Memory B cell (primary cell): ENCODE measurements at places on chromosomes 5 and 9.

DNA sequence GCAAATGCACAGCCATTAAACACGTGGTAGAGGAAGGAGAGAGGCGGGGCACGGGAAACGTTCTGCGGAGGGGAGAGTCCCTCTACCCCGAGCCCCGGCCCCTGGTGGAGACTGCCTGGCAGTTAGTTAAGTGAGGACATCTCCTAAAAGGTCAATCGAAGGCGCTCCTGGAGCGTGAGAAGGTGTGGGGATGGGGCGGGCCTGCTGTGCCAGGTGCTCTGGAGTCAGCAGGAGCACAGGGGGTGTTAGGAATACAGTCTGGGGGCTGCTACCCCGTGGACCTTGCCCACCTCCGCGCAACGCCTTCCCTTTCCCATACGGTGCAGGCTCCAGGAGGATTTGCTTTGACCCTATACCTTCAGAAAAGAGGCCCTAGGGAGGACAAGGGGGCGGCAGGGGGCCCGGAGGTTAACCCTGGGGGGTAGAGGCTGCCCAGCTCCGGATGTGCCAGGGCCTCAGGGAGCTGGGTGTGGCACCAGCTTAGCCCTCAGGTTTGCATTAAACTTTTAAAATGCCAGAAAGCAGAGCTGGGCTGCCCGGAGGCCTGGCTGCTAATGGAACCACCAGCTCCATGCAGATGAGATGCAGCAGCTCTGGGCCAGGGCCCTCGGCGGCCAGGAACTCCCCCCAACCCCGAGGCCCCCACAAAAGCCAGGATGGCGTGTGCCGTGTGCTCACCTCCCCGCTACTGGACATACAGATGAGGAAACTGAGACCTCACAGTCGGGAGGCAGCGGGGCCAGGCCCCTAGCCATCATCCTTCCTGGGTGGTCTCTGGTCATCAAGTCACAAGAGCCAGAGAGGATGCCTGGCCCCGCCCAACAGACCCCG is 39.2 kb downstream of the NACC2 start:
- no peaks in the 10 kb centered on the region for H3K36me3 ChIP-seq
- peaks cover 16% of the 10 kb centered on the region for H3K4me1 ChIP-seq

GRCh38 chr9:27719711-27720110 is 146.4 kb upstream of the C9orf72 start:
- H3K36me3 ChIP-seq, result no peaks in the 10 kb centered on the region
- DNase-seq, result no peak
- H3K4me3 ChIP-seq, result no peak overlapping the region
- H3K27me3 ChIP-seq, result peaks cover 18% of the 10 kb centered on the region
- no peaks in the 10 kb centered on the region for H3K4me1 ChIP-seq

- no peaks in the 10 kb centered on the region for H3K4me1 ChIP-seq
- peaks cover 2% of the 10 kb centered on the region for H3K36me3 ChIP-seq
- no peak for DNase-seq
- H3K27ac ChIP-seq, result no peak overlapping the region
Measured at GRCh38 chr5:135149956-135150723, 116.1 kb upstream of the PITX1 start.

DNA sequence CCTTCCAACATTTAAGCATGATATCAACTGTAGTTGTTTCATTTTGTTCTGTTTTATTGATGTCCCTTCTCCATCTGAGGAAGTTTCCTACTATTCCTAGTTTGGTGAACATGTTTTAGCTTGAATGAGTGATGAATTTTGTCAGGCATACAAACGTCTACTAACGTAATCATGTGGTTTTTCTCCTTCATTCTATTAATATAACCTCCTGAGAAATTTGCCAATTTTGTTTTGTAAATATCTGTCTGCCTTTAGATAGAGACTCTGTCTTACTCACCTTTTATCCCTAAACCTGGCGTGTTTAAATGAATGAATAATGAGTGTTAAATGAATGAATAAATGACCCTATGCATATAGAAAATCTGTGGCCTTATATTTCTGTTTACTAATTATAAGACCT is 26.5 kb upstream of the NREP start:
- H3K4me1 ChIP-seq, result no peaks in the 10 kb centered on the region
- no peak overlapping the region for H3K4me3 ChIP-seq
- H3K36me3 ChIP-seq, result no peaks in the 10 kb centered on the region
- DNase-seq, result no peak

- peaks cover 42% of the 10 kb centered on the region for H3K4me1 ChIP-seq
- peak overlapping the region; percentile 87 for H3K27ac ChIP-seq
- DNase-seq, result no peak
- H3K4me3 ChIP-seq, result peak overlapping the region; percentile 92
- H3K36me3 ChIP-seq, result peaks cover 6% of the 10 kb centered on the region
Measured at GRCh38 chr5:96875791-96876291, 459 bp upstream of the ERAP2 start.

- no peaks in the 10 kb centered on the region for H3K36me3 ChIP-seq
- peaks cover 2% of the 10 kb centered on the region for H3K27me3 ChIP-seq
- DNase-seq, result no peak
- H3K4me3 ChIP-seq, result no peak overlapping the region
Measured at GRCh38 chr9:16708656-16709435, 161.6 kb downstream of the BNC2 start.

DNA sequence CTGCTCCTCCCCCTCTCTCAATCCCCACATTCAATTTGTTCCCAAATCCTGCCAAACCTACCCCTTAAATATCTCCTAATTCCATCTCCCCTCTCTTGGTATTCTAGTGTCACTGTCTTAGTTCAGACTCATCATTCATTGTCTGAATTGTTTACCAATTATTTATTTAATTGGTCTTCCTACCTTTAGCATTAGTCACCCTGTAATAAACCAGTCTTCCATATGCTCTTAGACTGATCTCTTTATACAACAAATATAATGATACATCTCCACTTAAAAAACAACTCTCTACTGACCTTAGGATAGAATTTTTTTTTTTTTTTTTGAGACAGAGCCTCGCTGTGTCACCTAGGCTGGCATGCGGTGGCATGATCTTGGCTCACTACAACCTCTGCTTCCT is 51.4 kb downstream of the RFK start:
- H3K4me3 ChIP-seq, result no peak overlapping the region
- no peaks in the 10 kb centered on the region for H3K4me1 ChIP-seq
- H3K27ac ChIP-seq, result no peak overlapping the region
- peaks cover 2% of the 10 kb centered on the region for H3K36me3 ChIP-seq
- DNase-seq, result no peak

GRCh38 chr9:94259077-94259862 is at the start of gene ZNF169:
TSS of gene ZNF169 (plus strand) at chr9:94259298. CDS start at chr9:94278813, 19,515 bp downstream.
- H3K4me1 ChIP-seq, result peaks cover 16% of the 10 kb centered on the region
- peaks cover 8% of the 10 kb centered on the region for H3K36me3 ChIP-seq
- peak; percentile 76 for DNase-seq
- peaks cover 6% of the 10 kb centered on the region for H3K27me3 ChIP-seq
- H3K4me3 ChIP-seq, result peak within 1 kb of the TSS; percentile 97

GRCh38 chr5:170053896-170054295 is 51.8 kb upstream of the FOXI1 start:
- peaks cover 77% of the 10 kb centered on the region for H3K36me3 ChIP-seq
- H3K4me1 ChIP-seq, result no peaks in the 10 kb centered on the region
- no peaks in the 10 kb centered on the region for H3K27me3 ChIP-seq
- no peak overlapping the region for H3K27ac ChIP-seq

- DNase-seq, result no peak
- H3K4me1 ChIP-seq, result peaks cover 17% of the 10 kb centered on the region
- peak overlapping the region; percentile 29 for H3K27ac ChIP-seq
Measured at GRCh38 chr9:94855903-94856302, 129.4 kb downstream of the AOPEP start.

DNA sequence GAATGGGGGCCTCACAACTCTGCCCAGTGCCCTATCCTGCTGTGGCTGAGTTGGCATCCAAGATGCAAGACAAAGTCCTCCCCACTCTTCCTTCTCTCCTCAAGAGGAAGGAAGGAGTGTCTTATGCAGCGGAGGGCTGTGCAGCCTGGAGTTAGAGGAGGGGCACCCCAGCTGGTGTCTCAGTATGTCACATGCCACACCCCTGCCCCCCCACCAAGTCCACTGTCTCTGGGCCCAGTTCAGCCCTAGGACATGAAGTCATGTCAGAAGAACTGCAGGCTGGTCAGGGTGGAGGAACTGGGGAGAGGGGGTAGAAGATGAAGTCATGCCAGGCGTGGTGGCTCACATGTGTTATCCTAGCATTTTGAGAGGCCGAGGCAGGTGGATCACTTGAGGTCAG is 28.0 kb upstream of the SLC28A3 start:
- H3K36me3 ChIP-seq, result no peaks in the 10 kb centered on the region
- no peak for DNase-seq
- peaks cover 6% of the 10 kb centered on the region for H3K27me3 ChIP-seq

DNA sequence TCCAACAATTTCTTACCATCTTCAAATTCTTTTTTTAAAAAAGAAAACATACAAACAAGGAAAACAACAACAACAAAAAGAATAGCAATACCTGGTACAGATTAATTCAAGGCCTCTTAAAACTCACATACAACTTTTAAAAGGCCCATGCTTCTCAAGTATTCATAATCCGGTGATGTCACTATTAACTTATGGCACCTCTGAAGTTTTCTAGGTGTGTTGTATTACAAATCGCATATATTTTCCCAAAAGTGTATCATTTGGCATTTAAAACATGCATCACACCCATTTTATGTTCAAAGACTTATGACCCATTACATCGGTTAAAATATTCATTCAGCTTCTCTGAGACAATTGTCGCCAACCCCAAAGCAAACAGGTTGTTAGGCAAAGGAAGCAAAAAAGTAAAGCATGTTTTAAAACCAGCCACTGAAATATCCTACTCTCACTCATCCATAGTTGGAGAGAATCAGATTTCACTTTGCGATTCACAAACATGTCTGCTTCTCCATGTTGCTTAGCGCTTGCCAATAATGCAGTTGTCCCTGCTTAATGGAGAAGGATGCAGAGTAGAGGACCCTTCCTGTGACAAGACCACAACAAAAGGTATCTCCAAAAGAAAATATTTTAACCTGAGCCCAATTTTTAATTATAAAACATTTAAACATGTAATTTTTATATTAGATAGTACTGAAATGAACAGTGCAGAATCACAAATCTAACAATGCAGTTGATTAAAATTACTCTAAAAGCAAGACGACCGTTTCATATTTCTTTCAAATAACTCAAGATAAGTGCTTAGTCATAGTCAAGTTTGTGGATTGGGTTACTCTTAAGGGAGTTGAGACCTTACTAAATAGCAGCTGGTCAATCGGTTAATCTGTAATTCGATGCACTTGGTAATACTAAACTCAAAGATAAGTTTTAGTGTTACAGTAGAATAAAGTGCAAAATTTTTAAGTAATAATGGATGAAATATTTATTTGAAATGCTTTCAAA is 1.6 kb downstream of the SKP1 start:
- H3K27me3 ChIP-seq, result no peaks in the 10 kb centered on the region
- peaks cover 16% of the 10 kb centered on the region for H3K36me3 ChIP-seq
- peaks cover 25% of the 10 kb centered on the region for H3K4me1 ChIP-seq
- DNase-seq, result no peak
- H3K27ac ChIP-seq, result peak overlapping the region; percentile 99

GRCh38 chr5:28576022-28576421 is 1537.6 kb upstream of the CDH9 start:
- no peak for DNase-seq
- H3K27me3 ChIP-seq, result no peaks in the 10 kb centered on the region
- H3K4me3 ChIP-seq, result no peak overlapping the region
- H3K36me3 ChIP-seq, result no peaks in the 10 kb centered on the region

DNA sequence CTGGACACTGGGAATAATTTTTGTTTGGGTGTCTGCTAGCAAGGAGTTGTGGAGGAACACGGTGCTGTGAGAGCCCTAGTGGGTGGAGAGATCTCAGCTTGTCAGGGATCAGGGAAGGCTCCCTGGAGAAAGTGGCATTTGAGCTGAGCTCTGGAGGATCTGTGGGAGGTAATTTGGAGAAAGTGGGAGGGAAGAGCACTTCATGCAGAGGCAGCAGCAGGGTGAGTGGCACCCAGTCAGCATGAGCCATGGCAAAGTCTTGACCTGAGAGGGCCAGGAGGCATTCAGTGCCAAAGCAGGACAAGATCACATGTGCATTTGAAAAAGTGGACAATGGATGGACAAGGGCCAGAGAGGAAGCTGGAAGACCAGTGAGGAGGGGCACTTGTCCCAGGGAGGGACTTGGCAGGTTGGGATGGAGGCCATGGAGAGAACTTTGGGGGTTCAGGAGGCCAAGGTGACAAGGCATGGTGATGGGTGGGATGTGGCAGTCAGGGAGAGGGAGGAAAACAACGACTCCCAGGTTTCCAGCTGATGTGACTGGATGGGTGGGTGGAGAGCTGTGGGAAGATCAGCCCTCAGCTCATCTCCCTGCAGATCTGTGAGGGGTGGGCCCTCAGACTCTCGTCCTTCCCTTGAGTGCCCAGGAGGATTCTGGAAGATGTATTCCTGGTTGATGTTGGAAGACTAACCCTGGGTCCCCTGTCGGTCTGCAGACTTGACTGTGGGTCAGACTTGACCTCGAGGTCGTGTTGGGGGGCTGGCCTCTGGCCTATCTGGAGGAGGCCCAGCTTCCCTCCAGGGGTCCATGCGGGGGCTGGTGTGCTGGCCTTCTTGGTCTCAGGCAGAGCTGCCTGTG is 68.9 kb upstream of the PITX1 start:
- H3K4me3 ChIP-seq, result no peak overlapping the region
- DNase-seq, result no peak
- no peak overlapping the region for H3K27ac ChIP-seq
- no peaks in the 10 kb centered on the region for H3K4me1 ChIP-seq
- H3K36me3 ChIP-seq, result no peaks in the 10 kb centered on the region

DNA sequence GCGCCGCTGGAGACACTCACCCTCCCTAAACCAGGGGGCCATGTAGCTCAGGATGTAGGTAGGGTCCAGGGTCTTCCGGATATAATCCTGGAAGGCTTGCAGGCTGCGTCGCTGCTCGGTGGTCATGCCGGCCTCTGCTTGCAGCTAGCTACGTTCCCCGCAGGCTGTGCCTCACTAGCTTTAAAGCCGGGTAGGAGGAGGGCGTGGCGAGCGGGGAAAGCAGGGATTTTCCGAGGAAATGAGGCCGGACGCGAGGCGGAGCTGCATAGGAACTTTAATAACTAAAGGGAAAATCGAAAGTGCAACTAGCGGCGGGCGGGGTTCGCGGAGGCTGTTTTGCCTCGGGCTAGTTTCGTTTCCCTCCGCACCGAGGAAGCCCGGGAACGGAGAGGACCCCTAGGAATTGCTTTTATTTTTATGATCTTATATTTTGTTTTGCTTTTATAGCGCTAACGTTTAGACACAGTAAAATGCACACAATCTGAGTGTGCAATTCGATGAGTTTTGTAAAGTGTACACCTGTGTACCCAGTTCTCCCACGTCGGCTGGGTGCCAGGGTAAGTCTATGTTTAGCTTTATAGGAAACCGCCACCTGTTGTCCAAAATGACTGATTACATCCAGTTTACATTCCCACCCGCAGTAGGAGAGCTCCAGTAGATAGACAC is at the start of gene RIGI:
TSS of gene RIGI (minus strand) at position 156 of the 666 bp plus-strand sequence. CDS start at position 126, 30 bp downstream.
- peak within 1 kb of the TSS; percentile 93 for H3K27ac ChIP-seq
- peaks cover 23% of the 10 kb centered on the region for H3K4me1 ChIP-seq
- no peaks in the 10 kb centered on the region for H3K27me3 ChIP-seq
- H3K36me3 ChIP-seq, result peaks cover 16% of the 10 kb centered on the region

GRCh38 chr5:108801301-108801700 is 53.6 kb downstream of the FER start:
- no peak for DNase-seq
- H3K36me3 ChIP-seq, result peaks cover 40% of the 10 kb centered on the region
- H3K27me3 ChIP-seq, result no peaks in the 10 kb centered on the region
- H3K4me3 ChIP-seq, result no peak overlapping the region
- peaks cover 9% of the 10 kb centered on the region for H3K4me1 ChIP-seq
- H3K27ac ChIP-seq, result no peak overlapping the region
